Kasumi-1 (cell line): ENCODE measurements at places on chromosomes 12 and 14.
A peak's percentile ranks its signal among the peaks of the same experiment; 100 is the strongest.

- DNase-seq, result no peak
Observed at GRCh38 chr12:71335151-71335962, 104.2 kb upstream of the LGR5 start.

DNA sequence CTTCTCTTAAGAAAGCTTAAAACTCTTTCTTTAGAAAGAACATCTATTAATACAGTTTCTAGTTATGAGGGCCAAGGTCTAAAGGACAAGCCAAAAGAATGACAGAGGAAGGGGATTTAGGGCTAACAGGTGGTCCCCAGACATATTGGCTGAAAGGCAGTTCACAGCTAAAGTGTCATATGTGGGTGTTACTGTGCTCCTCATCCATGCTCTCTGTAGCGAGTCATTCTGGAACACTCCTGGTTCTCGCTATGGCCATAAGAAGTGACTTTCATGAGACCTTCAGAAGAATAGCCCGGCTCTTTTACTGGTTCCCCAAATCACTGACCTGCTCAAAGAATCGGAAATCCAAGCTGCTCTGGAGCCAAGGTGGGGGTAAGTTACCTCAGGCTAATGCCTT, 55.0 kb downstream of the TBK1 start:
- no peak for DNase-seq

DNA sequence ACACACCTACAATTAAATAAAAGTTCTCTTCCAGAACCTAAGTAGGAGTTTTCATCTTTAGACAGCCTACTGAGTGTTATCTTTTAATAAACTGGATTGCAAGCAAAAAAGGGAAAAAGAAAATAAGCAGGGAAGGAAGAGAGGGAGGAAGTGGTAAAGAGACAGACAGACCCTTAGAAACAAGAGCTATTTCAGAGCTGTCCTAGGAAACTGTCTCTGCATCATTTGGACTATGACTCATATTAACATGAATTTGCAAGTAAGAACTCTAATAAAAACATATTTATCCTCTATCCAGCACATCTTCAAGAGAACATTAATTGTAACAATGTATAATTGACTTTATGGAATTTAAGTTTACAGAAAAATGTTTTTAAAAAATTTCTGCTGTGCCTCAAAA, 438.8 kb upstream of the USP15 start:
- peak; percentile 60 for DNase-seq

- no peak for DNase-seq
Observed at GRCh38 chr14:34707722-34708121, 6.7 kb downstream of the CFL2 start.

DNA sequence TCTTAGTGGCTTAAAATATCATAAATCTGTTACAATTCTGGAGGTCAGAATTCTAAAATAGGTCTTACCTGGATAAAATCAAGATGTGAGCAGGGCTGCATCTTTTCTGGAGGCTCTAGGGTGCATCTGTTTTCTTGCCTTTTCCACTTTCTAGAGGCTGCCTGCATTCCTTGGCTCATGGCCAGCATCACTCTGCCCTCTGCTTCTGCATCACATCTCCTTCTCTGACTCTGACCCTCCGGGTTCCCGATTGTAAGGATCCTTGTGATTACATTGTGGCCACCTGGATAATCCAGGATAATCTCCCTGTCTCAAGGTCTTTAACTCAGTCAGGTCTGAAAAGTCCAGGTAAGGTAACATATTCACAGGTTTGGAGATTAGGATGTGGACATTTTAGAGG, 11.0 kb upstream of the BMP4 start:
- no peak for DNase-seq

DNA sequence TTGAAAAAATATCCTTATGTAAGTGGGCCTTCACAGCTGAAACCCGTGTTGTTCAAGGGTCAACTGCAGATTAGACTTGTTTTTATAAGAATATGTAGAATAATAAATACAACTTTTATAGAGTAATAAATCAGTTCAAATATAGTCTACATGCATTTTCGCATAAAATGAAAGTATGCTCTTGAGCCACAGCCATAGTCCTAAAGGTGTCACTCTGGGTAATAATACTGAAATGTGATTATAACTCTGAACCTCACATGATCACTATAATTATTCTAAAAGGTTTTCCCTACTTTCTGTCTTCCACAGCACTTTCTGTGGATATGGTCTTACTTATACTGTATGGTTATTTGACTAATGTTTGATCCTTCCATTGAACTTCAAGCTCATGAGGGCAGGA, 185.8 kb downstream of the SLC6A15 start:
- no peak for DNase-seq

GRCh38 chr12:18383203-18383602, 121.9 kb downstream of the PIK3C2G start:
- no peak for DNase-seq
